ENCODE measurements at places on chromosomes 4 and X. TPM values are rescaled to one million over a fixed set of nuclear protein-coding genes. Genes with fewer than 3 reads are reported as not detected.

The SLC9B1 gene
- 0.45 TPM for total RNA-seq

- DNase-seq: no peak
Measured at GRCh38 chr4:174292473-174292872, 8.8 kb downstream of the CEP44 start.

DNA sequence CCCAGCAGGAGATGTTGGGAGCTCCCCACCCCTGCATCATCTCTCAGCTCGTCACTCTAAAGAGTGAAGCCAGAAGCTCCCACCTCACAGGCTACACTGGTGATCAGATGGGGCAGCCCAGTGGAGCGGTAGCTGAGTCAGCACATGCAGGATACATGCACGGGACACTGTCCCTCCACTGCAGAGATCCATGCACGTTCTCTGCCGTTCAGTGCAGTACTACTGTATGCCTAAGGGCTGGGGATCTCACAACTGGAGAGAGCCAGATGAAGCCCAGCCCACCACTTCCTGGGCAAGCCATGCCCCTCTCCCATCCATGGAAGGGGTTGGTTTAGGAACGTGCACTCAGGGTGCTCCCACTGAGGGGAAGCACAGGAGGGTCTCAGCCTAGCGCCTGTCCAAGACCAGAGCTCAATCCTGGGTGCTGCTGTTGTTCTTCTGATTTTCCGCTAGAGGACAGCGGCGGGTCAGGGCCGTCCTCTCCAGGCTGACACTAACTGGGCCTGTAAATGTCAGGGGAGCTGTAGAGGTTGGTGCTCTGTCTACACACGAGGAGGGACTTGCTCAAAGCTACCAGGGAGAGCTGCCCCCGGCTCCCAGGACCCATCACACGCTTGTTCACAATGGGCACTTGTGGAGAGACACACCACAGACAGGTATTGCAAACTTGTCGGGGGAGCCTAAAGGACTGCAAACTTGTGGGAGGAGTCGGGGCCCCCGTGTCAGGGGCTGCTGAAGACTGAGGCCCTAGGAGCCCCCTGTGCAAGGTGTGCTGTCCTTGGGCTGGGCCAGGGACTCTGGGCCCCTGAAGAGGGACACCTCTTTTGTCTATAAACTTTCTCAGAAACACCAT lies 18.2 kb upstream of the ABLIM2 start:
- DNase-seq: peak; percentile 51

DNA sequence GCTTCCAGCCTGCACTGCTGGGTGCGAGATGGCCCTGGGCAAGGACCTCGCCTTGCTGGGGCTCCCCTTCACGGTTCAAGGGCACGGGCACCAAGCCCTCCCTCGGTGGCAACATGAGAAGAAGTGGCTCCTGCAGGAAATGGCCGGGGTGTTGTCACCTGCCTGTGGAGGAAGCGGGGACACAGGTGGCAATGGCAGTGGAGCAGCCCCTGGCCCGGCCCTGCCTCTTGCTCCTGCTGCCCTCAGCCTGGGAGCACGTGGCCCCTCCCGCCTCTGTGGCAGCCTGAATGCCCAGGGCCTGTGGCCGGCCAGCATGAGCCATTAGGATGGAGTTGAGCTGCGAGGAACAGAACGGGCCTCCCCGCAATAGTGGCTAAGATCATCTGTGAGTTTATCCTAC lies 16.8 kb downstream of the ABCD1 start:
- no peak for DNase-seq

The GLRA2 gene
- total RNA-seq: not detected

DNA sequence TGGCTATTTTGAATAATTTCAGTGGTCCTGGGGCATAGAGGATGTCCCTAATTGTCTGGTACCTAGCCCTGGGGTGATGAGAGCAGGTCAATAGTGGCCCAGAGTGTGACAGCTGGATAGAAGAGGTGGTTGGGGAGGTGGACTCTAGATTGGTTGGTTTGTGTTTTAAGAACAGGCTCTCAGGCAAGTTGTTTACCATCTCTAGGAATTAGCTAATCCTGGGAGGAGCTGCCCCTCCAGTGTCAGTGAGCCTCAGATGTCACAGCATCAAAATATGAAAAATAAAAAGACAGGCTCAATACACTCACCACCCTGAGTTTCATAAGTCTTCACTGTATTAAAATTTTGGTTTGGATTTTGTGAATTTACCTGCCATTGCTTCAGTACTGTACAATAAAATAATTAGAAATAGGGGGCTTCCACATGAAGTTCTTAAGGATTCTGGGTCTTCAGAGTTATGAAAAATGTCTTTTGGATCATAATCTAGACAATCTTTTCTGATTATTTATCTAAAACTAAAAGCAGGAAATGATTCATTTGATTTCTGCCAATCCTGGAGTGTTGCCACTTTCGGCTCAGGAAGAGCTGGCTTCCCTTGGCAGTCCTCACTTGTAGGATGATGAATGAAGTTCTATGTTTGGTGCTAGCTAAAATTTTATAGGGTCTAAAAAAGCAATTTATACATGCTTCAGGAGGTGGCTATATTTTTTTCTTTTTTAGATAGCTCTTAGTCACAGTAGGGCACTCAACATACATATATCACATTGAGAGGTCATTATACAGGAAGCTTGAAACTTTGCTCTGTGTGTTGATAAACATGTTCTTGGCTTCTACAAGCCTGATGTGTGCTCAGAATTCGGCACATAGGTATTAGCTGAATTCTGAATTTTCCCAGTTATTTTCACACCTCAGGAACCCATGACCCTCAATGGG lies 395.1 kb downstream of the RAB28 start:
- no peak for DNase-seq
